ENCODE measurements at places on chromosomes 2 and 18.

- no peak for DNase-seq
Observed at GRCh38 chr2:138744713-138745112, 35.5 kb downstream of the NXPH2 start.

DNA sequence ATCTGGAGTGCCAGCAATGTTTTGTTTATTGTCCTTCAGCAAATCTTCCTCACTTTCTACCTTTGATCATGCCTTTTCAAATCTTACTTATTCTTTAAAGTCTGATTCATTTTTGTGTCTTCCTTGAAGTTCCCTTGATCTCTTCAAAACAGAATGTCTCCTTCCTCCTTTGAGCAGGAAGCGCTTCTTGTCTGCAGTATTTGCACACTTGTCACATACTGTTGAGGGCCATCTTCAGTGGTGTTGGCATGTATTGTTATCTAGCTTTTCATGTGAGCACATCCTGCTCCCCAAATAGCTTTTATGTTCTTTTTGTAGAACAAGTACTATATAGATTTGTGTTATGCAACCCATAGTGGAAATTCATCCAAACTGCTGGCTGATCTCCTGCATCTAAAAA is 5.9 kb upstream of the CERS6 start:
- DNase-seq: no peak

- DNase-seq: no peak
Observed at GRCh38 chr2:32358111-32358482, 1.3 kb downstream of the BIRC6 start.

DNA sequence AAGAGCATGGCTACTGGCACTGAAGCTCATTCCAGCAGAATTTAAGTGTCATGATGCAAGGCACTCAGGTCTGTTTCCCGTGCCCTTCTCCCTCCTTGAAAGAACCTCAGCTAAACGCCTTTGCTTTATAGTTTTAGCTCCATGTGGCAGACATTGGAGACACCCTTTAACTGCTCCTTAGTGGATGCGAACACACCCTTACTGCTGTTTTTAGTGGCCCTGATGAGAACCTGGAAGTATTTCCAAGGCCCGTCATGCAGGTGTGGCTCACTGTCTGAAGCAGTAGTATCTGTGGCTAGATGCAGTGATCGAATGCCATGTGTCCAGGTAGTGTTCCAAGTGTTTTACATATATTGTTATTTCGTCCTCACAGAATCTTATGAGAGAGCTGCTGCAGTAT is 28.3 kb downstream of the KIF5C start:
- no peak for DNase-seq
